ENCODE measurements at places on chromosomes 5 and 9. TPM values are rescaled to one million over a fixed set of nuclear protein-coding genes. Genes with fewer than 3 reads are reported as not detected.
A peak's percentile ranks its signal among the peaks of the same experiment; 100 is the strongest.

The GZMA gene
- total RNA-seq: not detected

GRCh38 chr5:91302958-91303357, 80.2 kb downstream of the ARRDC3 start:
- no peak for DNase-seq

- no peak for DNase-seq
Measured at GRCh38 chr9:87160148-87161102, 213.1 kb upstream of the GAS1 start.

- no peak for DNase-seq
Measured at GRCh38 chr9:114386361-114386885, 1.4 kb downstream of the AKNA start.

The TEK gene
- total RNA-seq: 119 TPM

DNA sequence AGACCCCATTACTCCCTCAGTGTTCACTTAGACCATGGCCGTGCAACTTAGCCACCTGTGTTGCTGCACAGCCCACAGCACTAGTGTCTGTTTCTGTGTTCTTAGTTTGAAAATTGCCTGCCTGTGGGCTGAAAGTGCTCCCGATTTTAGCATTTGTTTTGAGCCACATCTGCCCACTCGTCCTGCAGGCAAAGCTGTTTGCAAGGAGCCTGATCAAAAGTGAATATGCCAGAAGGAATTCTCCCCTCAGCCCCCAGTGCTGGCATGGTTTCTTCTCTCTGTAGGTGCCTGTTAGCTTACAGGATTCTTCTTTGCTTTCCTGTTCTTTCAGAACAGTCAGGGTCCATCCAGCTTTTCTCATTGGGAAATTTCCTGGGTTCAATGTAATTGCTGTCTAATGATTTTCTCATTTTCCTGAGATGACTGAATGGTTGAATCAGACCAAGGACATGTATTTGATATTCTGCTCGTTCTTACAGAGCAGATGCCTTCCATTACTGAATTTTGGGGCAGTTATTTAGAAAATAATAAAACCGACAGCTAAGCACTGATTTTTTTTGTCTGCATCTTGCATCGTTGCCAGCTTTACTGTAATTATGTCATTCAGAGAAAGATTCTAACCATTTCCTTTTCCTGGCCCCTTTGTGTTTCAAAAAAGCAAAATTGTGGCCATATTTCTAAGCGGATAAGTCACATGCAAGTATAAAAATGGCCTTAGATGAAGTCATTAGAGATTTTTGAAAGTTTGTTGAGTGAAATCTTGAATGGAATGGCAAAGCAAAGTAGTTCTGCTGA, 111.1 kb upstream of the CKMT2 start:
- peak; percentile 35 for DNase-seq

GRCh38 chr9:92931606-92932005, 15.7 kb upstream of the FGD3 start:
- no peak for DNase-seq

DNA sequence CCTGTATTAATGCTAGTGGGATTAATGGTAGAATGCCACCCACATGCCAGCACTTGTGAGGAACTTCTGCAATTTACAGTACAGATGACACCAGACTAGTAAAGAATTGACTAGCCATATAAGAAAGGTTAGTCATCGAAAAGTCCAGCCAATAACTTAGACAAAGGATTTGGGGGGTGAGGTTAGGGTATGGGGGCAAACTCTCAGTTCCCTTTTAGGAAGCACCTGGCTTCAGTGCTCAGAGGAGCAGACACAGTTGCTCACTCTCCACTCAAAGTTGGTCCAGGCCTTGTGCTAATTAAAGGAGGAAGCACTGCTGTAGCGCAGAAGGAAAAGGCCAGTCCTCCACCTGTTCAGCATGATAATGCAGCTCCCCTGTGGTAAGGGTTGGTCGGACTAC, 25.2 kb downstream of the TGFBR1 start:
- peak; percentile 36 for DNase-seq

DNA sequence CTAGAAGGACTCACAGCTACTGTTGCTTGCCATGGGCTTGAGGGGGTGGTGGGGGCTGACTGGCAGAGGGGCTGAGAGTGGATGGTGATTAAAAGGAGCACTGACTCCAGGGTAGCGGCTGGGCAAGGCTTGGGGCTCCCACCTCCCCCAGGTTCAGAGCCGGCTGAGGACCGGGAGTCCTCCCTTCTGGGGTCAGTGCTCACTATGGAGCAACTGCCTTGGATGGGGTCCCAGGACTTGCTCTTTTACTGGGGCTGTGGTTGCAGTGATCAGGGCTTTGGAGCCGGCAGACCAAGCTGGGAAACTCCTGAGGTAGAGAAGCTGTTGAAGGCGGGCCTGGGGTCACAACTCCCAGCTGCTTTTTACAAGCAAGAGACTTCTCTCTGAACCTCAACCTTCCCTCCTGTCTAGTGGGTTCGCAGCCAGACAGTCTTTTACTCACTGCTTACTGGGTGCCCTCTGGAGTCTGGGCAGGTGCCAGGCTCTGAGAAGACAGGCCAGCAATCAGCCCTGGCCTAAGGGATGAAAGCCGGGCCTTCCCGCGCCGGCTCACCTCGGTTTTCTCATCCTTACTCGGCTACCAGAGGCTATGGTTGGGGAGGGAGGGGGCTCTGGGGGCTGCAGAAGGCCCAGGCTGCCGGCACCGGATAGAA, 795 bp upstream of the ASS1 start:
- no peak for DNase-seq

- DNase-seq: peak; percentile 17
Measured at GRCh38 chr9:13020146-13021040, 245.6 kb downstream of the LURAP1L start.

The FOXD4 gene
- total RNA-seq: 0.17 TPM

The SPATA24 gene
- total RNA-seq: 10.0 TPM

The MELK gene
- total RNA-seq: 12.9 TPM

The LCN15 gene
- 0.05 TPM for total RNA-seq

DNA sequence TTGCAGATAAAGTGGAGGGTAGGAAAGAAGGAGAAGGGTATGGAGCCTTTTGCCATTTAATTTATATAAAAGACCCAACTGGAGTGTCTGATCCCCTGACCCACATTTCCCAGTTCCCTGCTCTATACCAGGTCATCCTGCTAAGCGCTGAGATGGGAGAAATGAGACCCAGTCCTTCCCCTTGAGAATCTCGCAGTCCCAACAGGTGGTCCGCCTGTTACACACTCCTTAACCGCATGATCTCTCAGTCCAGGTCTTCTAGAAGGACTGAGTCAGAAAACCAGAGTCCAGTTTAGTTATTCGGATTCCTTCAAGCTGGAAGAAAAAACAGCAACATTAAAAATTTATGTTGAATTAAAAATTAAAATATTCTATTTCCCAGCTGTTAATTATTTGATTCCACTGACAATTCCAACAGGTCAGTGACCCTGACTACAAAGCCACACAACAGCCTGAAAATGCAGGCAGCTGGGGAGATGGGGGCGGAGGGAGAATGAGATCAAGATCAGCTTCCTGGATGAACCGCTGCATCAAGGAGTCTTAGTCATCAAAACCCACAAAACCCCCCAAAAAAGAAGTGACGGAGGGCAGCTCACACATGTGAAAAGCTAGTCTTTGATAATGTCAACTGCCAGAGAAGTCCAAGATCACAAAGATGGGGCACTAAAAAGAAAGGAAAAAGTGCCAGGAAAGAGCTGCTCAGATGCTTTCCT, 44.0 kb downstream of the GGTA1 start:
- DNase-seq: no peak

GRCh38 chr5:110651507-110651906, 75.0 kb downstream of the TMEM232 start:
- no peak for DNase-seq

The LHX6 gene
- 27.4 TPM for total RNA-seq

The DIMT1 gene
- 83.0 TPM for total RNA-seq

DNA sequence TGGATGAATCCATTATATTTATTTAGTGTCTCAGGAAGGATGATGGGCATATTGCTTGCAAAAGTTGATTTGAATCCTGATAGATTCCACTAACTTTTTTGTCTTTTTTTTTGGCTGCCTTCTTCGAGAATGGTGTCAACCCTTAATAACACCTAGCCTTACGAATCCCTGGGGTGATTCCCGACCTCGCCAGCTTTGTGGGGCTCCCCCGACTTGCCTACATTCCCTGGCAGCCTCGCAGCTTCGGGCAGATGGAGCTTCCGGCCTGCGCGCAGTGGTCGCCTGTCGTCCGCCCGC, 366 bp upstream of the DOCK8 start:
- DNase-seq: no peak

- no peak for DNase-seq
Measured at GRCh38 chr5:56910210-56910965, 992 bp downstream of the SETD9 start.

The CNTNAP3 gene
- total RNA-seq: 57.2 TPM

DNA sequence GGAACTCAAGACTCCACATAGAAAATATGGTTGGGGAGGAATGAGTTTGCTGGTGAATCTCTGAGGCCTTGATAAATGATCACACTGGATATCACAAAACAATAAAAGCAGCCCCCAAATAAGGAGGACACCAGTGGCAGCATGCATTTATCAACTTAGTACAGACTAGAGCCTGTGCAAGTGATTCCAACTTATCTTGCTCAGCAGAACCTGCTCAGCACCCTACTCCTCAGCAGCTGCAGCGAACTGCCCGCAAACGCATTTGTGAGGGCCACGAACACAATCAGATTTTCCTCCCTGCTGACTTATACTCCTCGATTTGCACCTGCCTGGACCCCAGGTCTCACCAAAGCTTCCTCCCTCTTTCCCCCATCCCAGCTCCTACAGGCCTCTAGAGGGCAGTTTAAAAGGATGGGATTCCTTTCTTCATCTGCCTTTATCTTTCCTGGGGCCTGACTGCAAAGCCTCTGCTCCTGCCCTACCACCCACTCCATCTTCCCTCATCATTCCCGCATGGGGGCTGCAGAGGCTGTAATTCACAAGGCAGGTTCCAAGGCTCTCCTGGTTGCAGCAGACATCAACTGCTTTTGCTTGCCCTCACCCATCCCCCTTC, 41.2 kb downstream of the ANKS6 start:
- no peak for DNase-seq

The UGT3A2 gene
- not detected for total RNA-seq

The PCSK5 gene
- 3.4 TPM for total RNA-seq

DNA sequence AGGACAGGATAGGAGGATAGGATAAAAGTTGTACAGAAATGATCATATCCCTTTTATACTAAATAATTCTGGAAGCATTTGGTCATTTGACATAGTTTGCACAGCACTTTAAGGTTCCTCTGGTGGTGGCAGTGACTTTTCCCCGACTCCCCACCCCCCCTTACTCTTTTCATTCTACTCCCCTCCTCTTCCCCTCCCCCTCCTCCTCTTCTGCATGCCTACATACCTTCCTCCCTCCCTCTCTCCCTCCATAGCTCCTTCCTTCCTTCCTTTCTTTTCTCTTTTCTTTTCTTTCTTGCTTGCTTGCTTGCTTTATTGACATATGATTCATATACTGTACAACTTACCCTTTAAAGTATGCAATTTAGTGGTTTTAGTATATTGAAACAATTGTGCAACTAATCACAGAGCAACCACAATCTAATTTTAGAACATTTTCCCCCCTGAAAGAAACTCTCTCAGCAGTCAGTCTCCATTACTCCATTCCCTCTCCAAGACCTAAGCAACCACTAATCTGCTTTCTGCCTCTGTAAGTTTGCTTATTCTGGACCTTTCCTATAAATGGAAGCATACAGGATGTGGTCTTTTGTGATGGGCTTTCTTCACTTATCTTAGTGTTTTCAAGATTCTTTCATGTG, 159.0 kb downstream of the HACD4 start:
- no peak for DNase-seq

GRCh38 chr9:113583511-113584427, 120.2 kb downstream of the RGS3 start:
- no peak for DNase-seq

DNA sequence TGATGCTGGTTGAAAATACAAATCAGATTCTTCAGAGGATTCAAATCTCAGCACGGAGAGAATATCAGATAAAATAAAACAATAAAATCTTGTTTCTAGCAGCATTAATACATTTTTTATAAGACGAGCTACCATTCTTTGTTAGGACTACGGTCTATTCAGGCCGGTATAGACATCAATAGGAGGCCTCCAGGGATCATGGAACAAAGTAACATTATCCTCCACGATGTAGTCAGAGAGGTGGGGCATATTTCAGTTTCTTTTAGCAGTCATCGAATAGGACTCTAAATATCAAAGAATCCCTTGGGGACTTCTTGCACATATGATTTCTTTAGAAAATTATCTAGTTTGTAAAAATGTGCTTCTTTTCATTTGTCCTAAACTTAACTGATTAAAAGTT, 225.9 kb upstream of the HAPLN1 start:
- DNase-seq: no peak

DNA sequence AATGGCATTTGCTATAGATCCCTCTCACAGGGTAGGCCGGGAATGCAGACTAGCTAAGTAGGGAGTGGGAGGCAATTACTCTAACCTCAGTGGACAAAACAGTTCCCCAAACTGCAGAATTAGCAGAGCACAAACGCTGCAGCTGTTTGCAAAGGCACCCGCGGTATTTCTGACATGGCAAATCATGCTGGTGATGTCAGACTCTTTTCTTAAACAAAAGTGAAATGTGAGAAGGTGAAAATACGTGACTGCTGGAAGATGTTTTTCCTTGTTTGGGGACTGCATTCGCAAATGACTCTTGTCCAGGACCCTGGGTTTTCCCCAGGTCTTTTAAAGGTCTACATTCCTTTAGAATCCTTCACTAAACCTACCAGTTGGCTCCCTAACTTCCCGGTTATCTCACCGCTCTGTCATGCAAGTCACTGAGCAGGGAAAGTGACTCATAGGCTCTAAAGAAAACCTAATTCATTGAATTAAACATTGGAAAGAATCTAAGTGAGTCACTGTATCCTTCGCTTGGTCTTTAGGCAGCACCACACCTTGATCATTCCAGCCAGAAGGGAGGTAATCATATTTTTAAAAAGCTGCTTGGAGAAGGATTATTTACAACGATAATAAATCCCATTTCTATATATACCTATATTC, 91.5 kb upstream of the DNAH5 start:
- peak; percentile 96 for DNase-seq

The PFN3 gene
- total RNA-seq: not detected

- DNase-seq: no peak
Measured at GRCh38 chr5:128154943-128155342, 71.4 kb downstream of the SLC12A2 start.

The CDH12 gene
- not detected for total RNA-seq

GRCh38 chr9:18800579-18800978, 232.4 kb downstream of the SAXO1 start:
- DNase-seq: no peak

GRCh38 chr9:138112090-138112748, 234.6 kb downstream of the CACNA1B start:
- DNase-seq: no peak

DNA sequence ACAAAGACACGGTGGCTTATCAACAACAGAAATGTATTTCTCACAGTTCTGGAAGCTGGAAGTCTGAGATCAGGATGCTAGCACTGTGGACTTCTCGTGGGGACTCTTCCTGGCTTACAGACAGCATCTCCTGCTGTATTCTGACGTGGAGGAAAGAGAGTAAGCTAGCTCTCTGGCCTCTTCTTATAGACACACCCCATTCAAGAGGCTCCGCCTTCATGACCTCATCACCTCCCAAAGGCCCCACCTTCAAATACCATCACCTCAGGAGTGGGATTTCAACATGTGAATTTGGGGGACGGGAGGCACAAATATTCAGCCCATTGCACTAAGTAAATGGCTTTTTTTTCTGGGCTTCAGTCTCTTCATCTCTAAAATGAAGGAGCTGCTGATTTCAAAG, 27.6 kb downstream of the KCNMB1 start:
- no peak for DNase-seq

GRCh38 chr5:158224253-158224652, 365.3 kb upstream of the CLINT1 start:
- no peak for DNase-seq

The BTNL9 gene
- total RNA-seq: 0.05 TPM
